ENCODE measurements at places on chromosomes 7 and 10. TPM values are rescaled to one million over a fixed set of nuclear protein-coding genes. Genes with fewer than 3 reads are reported as not detected.

DNA sequence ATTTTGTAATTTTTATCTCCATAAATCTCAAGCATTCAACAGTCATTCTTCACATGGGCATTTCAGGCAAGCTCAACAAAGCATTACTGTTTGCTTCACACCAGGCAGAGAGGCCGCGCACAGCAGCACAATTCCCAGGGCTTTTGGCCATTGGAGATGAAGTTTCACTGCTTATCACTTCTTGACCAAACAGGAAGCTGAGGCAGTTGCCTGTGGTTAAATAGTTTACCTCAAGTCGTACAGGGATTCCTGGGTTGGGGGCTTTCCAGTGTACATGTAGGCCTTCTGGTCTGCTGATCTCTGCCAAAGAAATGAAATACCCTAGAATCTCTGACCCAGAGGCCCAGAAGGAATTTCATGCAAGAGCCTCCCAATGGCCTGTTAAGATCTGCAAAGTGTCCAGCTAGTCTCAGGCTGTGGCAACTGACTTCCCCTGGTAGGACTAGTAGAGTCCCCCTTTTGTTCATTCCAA is 11.2 kb upstream of the PRDX3 start:
- no peak for DNase-seq

DNA sequence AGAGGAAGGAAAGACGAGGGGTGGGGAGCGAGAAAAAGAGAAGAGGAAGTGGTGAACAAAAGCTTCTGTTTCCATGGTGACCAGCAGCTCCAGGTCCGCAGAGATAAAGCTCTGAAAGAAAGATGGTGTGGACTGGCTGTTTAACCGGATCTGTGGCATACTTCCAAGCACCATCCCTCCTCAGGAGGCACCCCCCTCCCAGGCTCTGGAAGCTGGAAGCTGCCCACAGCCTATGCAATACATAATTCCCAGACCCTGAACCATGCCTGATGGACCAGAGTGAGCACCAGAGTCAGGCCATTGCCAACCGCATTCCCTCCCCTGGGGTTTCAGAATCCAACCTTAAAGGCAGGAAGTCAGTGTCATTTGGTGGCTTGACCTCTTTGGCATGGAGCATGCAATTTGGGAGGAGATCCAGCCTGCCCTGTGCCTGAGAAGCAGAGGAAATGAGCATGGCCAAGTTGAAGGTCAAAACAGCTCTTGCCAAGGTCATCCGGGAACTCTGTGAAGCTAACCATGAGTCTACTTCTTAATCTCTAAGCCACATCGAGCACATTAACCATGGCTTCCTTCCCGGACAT is 22.2 kb upstream of the CPXM2 start:
- DNase-seq, result no peak

The CALCR gene
- polyA plus RNA-seq, result 1.0 TPM

GRCh38 chr7:146433501-146433900 is 316.9 kb downstream of the CNTNAP2 start:
- no peak for DNase-seq

DNA sequence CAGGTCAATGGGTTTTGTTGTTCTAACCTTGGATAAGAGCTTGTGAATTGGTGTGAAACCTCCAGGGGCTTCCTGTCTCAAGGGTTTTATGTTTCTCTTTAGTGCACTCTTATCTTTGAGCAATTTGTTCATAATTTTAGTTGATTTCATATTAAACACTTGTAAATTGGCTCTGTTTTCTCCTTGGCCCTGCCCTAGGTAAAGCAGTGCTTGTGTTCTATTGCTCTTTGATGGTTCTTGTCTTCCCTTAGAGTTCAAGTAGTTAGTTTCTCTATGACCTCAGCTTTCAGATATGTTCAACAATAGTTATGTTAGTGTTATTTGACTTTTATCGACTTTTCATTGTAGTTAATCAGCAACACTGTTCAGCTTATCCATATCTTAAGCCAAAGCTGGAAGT is 566.4 kb upstream of the POT1 start:
- no peak for DNase-seq

The RARRES2 gene
- polyA plus RNA-seq, result 63.1 TPM

DNA sequence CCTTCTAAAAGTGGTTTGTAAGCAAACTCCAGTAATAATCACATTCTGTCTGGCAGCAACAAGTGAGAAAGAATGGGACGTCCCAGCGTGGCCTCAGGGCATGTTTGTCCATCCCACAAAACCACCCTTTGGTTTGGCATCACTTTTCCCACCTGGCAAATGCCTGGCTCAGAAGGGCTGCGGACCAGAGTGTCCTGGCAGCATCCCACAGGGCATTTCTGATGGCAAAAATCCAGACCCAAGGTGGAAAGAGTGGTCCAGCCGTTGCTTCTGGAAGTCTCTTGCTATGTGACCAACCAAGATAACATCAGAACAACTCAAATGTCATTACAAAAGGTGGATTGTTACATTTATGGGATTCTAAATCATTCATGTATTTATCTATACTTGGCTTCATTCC is 174.4 kb downstream of the CREB5 start:
- DNase-seq, result no peak

DNA sequence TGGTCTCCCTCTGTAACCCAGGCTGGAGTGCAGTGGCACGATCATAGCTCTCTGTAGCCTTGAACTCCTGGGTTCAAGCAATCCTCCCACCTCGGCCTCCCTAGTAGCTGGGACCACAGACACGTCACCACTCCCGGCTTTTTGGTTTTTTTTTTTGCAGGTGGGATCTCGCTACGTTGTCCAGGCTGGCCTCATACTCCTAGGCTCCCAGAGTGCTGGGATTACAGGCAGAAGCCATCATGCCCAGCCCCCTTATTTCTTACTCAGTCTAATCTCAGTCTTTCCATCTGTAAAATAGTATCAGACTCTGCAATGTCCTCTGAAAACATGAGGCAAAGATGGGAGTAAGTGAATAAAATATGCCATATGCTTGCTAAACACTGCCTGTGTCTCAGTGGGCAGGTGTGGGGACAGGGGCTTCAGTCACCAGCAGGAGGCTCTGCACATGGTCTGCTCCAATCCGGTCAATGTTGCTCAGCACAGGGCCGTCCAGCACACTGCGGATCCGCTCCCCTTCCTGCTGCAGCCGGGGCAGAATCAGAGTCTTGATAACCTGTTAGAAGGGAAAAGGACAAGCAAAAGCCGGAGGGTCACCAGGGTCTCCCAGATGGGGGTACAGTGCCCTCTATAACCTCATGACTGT is 8.2 kb downstream of the AP4M1 start:
- no peak for DNase-seq

The PSD gene
- polyA plus RNA-seq, result 7.4 TPM

DNA sequence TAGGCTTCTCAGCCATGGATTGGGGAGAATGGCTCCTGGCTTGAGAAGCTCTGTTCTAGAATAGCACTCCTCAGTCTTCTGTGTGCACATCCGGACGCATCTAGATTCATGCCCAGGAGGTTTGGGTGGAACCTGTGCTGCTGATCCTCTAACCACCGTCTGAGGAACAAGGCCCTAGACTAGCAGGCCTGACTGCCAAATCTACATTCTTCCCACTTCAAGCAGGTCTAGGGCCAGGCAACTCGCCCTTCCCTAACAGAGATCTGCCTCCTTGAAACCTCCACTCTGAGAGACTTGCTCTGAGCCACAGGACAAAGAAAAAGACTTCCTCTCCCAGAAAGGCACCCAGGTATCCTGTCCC is 61.6 kb downstream of the KCNMA1 start:
- no peak for DNase-seq

DNA sequence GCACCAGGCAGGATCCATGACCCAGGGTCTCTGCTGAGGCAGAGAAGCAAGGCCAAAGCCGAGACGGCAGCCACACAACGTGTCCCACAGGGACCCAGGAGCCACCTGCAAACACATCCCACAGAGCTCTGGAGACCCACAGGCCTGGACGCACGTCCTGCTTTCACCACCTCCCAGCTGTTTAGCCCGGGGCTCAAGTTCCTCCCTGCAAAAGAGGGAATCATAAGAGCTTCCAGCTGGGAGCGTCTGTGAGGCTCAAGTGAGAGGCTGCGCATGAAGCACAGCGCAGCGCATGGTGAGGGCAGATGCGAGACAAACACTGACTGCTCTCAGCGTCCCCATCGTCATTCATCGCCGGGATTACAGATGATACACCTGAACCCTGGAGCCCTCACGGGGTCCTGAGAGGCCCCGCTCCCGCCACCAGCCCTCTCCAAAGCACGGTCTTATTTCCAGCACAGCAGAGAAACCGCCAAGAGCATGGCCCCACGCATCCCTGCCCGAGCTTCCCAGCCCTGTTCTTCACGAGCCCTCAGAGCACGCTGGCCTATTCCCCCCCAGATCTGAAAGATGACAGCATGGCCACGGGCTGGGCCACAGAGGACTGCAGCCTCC is 88.7 kb downstream of the MAD1L1 start:
- no peak for DNase-seq

DNA sequence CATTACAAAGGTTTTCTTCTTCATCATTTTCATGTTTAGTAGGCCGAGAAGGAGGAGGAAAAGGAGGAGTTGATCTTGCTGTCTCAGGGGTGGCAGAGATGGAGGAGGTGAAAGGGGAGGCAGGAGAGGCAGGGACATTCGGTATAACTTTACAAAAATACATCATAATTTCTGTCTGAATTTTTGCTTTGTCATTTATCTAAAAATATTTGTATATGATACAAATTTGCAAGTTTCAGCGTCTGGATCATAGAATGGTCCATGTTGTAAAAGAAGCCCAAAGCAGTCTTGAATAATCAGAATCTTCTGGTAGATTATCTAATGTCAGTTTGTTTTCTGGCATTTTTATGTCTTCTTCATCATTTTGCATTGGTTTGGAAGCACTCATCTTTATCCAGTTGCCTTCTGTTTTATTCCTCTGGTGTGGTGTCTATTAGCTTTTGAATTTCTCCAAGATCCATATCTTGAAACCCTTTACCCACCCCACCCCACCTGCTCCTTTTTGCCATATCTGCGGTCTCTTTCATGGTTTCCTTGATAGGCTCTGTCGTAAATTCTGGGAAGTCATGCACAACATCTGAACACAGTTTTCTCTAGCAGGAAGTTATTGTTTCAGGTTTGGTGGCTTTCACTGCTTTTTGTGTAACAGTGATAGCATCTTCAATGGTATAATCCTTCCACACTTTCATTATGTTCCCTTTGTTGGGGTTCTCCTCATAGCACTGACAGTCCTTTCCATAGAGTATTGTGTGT is 95.0 kb downstream of the ST7 start:
- no peak for DNase-seq

GRCh38 chr7:99008181-99008631 is 129.9 kb downstream of the TRRAP start:
- no peak for DNase-seq

The TRPV6 gene
- polyA plus RNA-seq, result 21.6 TPM

- DNase-seq, result no peak
These were observed 276.8 kb upstream of the CNTNAP2 start for GRCh38 chr7:145839814-145840213.

GRCh38 chr7:137619181-137619580 is 227.6 kb downstream of the DGKI start:
- DNase-seq, result no peak

GRCh38 chr10:124156524-124157260 is 63.3 kb upstream of the CHST15 start:
- no peak for DNase-seq

The C10orf143 gene
- 10.5 TPM for polyA plus RNA-seq

GRCh38 chr7:151599401-151600227 is 79.9 kb upstream of the RHEB start:
- DNase-seq, result no peak

The ZNF789 gene
- polyA plus RNA-seq, result 23.5 TPM

GRCh38 chr7:132878204-132878919 is 203.5 kb downstream of the CHCHD3 start:
- no peak for DNase-seq

The FANK1 gene
- polyA plus RNA-seq, result 11.0 TPM

DNA sequence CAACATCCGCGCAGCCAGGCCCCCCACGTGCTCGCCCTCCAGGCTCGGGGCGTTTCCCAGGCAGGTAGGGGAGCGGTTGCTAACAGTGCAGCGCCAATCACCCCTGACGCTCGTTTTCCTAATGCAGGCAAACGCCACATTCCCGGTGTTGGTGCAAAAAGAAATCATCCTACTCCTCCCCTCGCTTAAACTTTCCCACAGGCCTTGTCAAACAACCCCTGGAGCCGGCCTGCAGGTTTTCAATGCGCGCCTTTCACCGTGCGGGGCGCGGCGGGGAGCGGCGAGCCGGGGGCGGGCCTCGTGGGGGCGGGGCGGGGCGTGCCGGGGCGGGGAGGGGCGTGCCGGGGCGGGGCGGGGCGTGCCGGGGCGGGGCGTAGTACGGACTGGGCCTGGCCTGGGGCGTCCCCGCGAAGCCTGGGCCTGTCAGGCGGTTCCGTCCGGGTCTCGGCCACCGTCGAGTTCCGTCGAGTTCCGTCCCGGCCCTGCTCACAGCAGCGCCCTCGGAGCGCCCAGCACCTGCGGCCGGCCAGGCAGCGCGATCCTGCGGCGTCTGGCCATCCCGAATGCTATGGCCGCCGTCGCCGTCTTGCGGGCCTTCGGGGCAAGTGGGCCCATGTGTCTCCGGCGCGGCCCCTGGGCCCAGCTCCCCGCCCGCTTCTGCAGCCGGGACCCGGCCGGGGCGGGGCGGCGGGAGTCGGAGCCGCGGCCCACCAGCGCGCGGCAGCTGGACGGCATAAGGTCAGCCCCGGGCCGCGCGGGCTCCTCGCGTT is at the start of gene ECHDC3:
TSS of gene ECHDC3 (plus strand) at position 374 of the 770 bp plus-strand sequence. CDS start at position 569, 195 bp downstream.
- no peak for DNase-seq

- DNase-seq, result no peak
These were observed 171.6 kb downstream of the PIP4K2A start for GRCh38 chr10:22542773-22543172.

GRCh38 chr10:131786756-131787605 is 113.8 kb upstream of the PPP2R2D start:
- no peak for DNase-seq

DNA sequence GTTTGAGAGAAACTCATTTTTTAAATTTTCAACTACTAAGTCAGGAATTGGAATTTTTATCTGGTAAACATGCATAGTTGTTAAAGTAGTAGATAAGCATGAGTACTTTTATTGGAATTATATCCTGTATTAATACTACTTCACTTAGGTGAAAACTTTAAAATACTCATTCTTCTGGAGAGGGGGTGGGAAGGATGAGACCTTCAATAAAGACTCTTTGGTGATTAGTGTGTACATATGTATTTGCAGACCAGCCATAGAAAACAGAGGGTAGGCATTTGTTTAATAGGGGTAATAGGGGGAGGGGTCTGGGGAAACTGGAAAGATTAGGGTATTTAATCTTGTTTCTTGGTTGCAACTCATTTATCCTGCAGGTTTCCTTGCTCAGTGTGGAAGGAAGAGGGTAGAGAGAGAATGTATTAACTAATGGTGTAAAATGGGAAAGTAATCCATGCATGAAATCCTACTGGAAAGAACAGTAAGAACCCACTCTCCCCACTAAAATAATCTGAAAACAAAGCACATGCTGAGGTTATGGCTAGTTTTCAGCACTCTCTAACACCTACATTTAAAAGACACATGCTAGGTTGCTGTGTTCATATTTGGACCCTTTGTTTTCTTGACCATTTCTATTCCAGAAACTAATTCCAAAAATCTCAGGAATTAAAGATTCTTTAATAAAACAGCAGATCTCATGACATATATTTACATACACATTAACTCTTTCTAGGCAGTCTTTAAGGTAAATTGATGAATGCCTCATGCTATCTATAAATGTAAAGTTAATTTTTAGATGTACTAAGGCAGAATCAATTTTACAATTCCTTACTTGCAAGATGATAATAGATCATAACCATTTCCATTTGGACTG is 6.2 kb upstream of the IGF2BP3 start:
- DNase-seq, result no peak

GRCh38 chr7:44979481-44980392 is 922 bp upstream of the MYO1G start:
- DNase-seq, result no peak

- no peak for DNase-seq
These were observed 344.8 kb upstream of the AKR1E2 start for GRCh38 chr10:4481192-4481591.

- no peak for DNase-seq
These were observed 33.8 kb upstream of the ELMO1 start for GRCh38 chr7:37482505-37482904.

The EBF3 gene
- 2.4 TPM for polyA plus RNA-seq
